ENCODE measurements at places on chromosomes 7 and 10. TPM values are rescaled to one million over a fixed set of nuclear protein-coding genes. Genes with fewer than 3 reads are reported as not detected.

DNA sequence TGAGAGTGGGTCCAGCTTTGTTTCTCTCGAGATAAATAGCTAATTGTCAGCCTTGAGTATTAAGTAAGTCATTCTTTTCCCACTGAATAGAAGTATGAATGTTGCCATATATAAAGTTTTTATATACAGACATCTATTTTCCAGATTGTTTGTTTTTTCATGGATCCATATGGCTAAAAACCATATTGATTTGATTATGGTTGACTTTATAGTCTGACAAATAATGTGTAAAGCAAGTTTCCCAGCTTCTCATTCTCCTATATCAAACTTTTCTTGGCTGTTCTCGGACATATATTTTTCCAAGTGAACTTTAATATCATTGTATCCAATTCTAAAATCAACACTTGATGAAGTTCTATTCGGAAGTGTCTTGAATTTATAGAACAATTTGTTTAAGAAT lies 352.4 kb upstream of the MEOX2 start:
- no peak for DNase-seq

DNA sequence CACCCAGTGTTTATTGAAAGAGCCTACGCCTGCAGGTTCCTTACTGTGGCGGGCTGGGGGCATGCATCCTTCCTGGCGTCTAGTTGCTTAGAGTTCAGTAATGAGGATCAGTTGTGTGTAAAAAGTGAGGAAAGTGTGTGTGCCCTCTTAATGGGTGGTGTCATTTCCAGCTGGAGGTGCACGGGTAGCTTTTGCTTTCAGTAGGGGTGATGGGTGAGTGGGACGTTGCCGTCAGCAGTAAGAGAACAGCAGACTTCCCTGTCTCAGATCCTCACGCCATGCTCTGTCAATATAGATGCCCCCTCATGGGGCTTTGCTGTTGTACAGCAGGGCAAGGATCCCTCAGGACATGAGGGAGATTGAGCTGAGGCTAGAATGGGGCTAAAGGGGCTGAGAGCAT lies 352.6 kb upstream of the GALNT17 start:
- no peak for DNase-seq

SLC37A3 gene
- 8.9 TPM for total RNA-seq

NAT16 gene
- total RNA-seq = not detected

GRCh38 chr7:78587443-78588044 lies 789.0 kb downstream of the PHTF2 start:
- DNase-seq = no peak
